ENCODE measurements at places on chromosomes 7 and 10.

GRCh38 chr7:45923290-45923689 is 2.2 kb upstream of the IGFBP3 start:
- DNase-seq, result peak; percentile 36

DNA sequence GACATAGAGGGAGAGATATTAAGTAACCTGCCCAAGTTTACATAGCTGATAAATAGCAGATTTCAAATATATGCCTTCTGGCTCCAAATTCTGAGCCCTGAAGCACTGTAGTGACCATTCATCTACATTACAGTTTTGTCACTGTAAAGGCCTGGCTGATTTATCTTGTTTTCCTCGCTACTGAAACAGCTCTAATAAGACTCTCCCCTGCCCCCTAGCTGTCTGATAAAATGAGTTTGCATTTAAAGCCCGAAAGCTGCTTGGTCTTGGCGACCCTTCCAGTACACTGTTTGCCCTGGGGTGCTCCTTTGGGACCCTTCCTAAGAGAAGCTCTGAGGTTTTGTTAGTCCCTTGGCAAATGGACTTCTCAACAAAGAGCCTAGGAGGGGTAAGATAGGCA is 59.7 kb upstream of the RAB11FIP2 start:
- no peak for DNase-seq

- DNase-seq, result no peak
These were observed 101.9 kb downstream of the LHPP start for GRCh38 chr10:124563320-124564040.

GRCh38 chr7:97317575-97317974 is 200.1 kb downstream of the SDHAF3 start:
- no peak for DNase-seq

- no peak for DNase-seq
These were observed 92.2 kb downstream of the GATA3 start for GRCh38 chr10:8146650-8147049.

- peak; percentile 17 for DNase-seq
These were observed 197.6 kb upstream of the ZNF32 start for GRCh38 chr10:43846187-43846680.

DNA sequence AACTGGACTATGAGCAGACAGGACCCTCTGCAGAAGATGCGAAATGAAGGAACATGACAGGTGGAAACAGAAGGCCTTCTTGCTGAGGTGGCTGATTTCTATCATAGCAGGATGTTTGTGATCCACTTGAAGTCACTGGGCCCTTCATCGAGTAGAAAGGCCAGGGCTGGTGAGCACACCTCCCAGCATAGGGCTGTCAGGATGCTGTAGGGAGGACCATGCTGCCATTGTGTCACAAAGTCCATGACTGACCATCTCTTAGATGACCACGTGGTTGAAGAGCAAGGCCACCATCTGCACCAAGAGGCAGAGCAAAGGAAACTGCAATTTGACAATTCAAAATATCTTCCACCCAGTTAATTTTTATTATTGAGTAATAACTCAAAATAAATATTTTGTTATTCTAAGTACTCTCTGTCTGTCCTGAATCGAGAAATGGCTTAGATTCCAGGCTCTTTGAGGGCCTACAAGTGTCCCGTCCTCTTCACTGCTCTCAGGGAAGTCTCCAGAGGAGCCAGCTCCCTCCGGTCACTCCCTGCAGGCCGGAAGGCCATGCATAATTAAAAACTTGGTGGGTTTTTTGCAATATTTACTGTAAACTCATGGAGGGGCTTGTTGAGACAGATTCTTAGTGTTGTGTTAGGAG is 249.3 kb upstream of the ZMIZ1 start:
- no peak for DNase-seq

GRCh38 chr10:96747734-96748550 is 27.6 kb upstream of the PIK3AP1 start:
- DNase-seq, result no peak

DNA sequence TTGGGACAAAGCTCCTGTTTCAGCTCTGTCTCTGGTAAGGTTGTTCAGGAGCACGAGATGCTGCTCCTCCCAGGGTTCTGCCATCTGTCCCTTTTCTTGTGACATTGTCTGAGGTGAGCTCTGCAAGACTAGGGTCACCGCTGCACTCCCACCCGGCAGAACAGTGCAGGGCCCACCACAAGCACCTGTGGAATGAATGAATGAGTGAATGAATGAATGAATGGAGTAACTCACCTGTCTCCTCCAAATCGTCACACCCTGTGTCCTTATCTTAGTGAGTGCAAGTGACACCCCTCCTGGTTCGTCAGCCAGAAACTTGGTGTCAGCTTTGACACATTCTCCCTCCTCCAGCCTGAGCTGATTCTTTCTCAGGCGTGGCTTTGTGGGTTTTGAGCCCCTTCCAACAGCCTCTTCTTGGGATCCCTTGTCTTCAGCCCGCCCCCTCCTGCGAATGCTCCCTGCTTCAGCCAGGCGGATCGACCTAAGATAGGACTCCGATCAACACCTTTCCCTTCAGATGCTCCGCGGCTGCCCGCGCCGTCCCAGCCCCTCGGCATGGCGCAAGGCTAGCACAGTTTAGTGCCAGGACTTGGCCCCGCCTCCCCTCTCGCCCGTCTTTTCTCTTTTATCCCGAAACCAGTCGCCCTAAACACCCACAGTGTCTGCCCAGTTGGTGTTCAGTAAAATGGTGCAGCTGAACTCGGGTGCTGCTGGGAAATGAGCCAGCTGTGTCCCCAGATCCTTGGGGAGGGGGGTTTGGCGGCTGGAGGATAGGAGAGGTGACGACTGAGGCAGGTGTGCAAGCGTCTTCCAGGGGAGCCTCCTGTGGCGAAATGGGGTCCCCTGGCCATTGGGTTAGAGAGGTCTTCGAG is 89.3 kb downstream of the BEND7 start:
- no peak for DNase-seq

GRCh38 chr10:26221541-26221940 is 5.0 kb downstream of the GAD2 start:
- DNase-seq, result no peak

DNA sequence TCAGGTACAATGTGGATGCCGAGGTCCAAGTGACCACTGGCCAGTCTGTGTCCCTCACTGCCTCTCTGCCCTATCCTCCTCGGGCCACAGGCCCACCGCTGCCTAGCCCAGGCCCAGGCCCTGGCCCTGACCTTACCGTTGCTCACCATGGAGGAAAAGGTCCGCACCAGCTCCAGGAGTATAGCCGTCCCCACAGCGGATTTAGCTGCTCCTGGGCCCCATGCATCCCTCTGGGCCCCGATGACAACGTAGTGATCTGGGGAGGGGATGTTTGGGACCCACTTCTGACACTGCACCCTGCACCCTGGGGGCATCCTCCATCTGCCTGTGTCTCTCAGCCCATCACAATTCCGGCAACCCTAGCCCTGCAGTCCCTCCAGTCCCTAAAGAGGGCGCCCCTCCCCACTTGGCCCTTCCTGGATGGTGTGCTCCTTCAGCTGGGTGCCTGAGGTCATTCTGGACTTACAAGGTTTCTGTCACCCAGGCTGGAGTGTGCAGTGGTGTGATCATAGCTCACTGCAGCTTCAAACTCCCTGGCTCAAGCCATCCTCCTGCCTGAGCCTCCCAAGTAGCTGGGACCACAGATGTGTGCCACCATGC is 12.1 kb downstream of the TFR2 start:
- DNase-seq, result no peak

- peak; percentile 40 for DNase-seq
These were observed 74.2 kb downstream of the MALSU1 start for GRCh38 chr7:23373151-23374004.

- DNase-seq, result no peak
These were observed 315.5 kb downstream of the MAGI2 start for GRCh38 chr7:79137942-79138341.

DNA sequence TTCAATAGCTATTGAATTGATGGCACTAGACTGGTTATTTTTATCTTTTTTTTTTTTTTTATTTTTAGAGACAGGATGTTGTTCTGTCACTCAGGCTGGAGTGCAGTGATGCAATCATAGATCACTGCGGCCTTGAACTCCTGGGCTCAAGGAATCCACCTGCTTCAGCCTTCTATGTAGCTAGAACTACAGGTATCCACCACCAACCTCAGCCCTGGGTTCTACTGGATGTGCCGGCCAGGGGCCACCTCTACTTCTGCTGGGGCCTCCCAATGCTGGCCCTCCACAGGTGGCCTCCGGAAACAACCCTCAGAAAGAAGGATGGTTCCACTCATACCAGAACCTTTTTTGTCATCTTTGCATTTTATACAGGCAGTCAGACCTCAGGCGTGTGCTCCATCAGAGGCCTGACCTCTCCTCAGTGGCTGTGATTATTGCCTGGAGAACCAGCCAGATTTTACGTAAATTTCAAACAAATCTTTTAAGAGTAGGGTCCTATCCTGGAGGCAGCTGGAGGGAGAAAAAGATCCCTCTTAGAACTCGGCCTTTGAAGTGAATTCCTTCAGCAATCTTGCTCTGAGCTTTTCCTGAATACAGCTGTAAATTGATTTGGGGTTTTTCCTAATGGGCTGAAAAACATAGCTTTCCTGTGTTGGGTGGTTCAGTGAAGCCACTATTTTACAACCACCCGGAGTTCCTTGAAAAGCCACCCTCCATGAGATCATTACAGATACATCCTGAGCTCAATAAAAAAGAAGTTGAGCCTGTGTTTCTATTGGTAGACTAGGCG is 110.0 kb downstream of the SPAG6 start:
- DNase-seq, result no peak

- DNase-seq, result no peak
These were observed 531.1 kb upstream of the STEAP1 start for GRCh38 chr7:89623018-89623672.

DNA sequence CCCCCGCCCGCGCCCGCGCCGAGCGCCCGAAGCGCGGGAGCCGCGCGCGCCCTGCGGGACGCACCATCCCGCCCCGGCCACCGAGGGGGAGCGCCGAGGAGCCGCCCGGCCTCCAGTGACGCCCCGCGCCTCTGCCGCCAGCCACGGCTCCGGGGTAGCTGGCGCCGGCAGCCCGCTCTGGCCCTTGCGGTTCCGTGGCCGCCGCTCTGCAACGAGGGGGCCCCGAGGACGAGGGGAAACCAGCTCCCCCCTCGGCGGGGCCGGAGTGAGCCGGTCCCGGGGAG is at the start of gene PAXIP1:
PAXIP1 (minus strand) TSS at position 33 of the 284 bp plus-strand sequence. CDS start 195 bp downstream, outside the sequence.
- DNase-seq, result peak; percentile 56

GRCh38 chr10:86651021-86651471 is 3.3 kb upstream of the OPN4 start:
- DNase-seq, result no peak

- no peak for DNase-seq
These were observed 91.0 kb downstream of the ANK3 start for GRCh38 chr10:60298408-60299389.

DNA sequence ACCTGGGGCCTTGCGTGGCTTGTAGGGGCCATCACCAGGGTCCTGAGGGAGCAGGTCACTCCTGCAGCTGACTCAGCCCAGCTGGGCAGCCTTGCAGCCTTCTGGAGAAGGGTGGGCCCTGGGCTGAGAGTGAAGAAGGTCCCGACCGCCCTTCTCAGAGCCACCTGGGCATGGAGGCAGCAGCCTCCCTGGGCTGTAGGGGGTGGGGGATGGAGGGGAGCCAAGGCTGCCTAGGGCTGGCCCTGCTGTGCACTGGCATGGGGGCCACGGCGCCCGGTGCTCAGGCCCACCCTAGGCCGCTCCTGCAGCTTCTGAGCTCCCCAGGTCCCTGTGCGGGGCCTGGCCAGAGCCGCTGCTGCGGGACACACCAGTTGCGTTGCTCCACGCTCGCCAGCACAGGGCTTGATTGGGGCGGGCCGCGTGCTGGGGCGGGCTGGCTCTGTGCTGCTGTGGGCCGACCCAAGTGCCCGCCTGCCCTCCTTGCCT is 63.6 kb upstream of the NKX6-2 start:
- no peak for DNase-seq

All from activated T-cell treated with anti-CD3 and anti-CD28 coated beads, Interleukin-2, amount 50 U/mL, for 4 hours (primary cell).